CD4-positive, alpha-beta T cell treated with Interleukin-17A for 4 hours (primary cell): ENCODE measurements at places on chromosomes 4 and X.

DNA sequence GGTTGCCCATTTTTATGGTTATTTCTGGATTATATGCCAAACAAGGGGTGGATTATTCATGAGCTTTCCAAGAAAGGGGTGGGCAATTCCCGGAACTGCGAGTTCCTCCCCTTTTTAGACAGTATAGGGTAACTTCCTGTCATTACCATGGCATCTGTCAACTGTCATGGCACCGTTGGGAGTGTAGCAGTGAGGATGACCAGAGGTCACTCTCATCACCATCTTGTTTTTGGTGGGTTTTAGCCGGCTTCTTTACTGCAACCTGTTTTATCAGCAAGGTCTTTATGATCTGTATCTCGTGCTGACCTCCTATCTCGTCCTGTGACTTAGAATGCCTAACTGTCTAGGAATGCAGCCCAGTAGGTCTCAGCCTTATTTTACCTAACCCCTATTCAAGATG, 57.6 kb downstream of the SH3KBP1 start:
- DNase-seq, result no peak

- no peak for DNase-seq
These were observed 1804.3 kb upstream of the PCDH10 start for GRCh38 chr4:131344761-131345160.

GRCh38 chrX:80282535-80282934, 137.7 kb upstream of the TENT5D start:
- no peak for DNase-seq

DNA sequence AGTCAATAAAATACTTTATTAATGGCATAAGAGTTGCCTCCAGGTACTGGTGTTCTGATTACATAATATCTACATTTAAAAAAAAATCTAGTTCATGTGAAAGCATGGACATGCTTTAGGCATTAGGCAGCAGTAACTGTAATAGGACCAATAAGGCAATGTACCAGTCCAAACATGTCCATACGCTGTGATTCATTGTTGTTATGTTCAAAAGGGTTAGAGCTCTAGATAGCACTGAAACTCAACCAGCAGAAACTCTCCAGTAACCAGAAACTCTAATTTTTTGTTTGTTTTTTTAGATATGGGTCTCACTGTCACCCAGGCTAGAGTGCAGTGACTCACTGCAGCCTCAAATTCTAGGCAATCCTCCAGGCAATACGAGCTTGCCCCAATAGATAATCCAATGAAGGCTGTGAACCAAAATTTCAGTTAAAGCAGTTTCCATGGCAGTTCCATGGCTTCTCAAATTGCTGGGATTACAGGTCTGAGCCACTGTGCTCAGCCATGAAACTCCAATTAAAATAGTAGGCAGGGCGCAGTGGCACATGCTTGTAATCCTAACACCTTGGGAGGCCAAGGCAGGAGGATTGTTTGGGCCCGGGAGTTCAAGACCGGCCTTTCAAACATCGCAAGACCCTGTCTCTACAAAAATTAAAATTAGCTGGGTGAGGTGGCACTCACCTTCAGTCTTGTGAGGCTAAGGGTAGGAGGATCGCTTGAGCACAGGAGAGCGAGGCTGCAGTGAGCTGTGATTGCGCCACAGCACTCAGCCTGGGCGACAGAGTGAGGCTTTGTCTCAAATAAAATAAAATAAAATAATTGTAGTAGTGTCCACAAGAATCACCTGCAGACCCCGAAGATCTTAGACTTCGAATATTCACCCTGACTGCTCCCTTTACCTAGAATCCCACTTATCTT, 36.3 kb downstream of the MGARP start:
- DNase-seq, result no peak

GRCh38 chr4:138192113-138192512, 50.0 kb downstream of the SLC7A11 start:
- no peak for DNase-seq

- DNase-seq, result peak; percentile 79
These were observed 4.9 kb upstream of the TLR8 start for GRCh38 chrX:12901486-12901885.

- no peak for DNase-seq
These were observed 140.4 kb downstream of the SLC10A7 start for GRCh38 chr4:146381263-146381872.

DNA sequence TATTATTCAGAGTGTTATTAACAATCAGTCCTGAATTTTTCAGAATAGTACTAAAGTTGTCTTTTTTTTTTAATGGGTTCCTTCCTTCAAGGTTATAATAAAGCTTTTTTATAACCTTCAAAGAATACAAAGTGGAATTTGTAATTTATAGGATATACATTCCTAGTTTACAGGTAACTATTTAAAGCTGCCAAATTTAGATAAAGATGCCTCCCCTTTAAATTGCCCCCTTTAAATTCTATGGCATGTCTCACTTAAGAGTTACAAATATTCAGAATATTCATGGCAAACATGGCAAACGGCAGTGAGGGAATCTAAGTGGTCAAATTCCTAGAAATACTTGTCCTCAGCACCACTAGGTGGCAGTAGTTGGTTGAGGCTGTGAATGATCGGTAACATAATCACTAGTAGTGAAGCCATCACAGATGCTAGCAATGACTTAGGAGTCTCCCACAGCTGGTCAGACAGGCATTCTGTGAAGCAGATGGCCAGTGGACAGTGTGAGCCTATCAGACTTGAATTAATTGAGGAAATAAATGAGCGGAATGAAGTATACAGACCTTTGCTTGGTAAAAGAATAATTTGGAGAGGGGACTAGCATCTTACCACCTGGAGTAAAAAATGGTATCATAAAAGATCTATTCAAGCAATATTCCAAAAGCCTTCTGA, 86.4 kb downstream of the CBR4 start:
- peak; percentile 72 for DNase-seq

GRCh38 chrX:132171881-132172280, 44.1 kb upstream of the FRMD7 start:
- no peak for DNase-seq

GRCh38 chr4:57159866-57160265, 49.7 kb upstream of the IGFBP7 start:
- no peak for DNase-seq

GRCh38 chrX:73826996-73827395, 264.0 kb downstream of the CHIC1 start:
- no peak for DNase-seq

GRCh38 chr4:47213971-47214370, 182.6 kb downstream of the GABRB1 start:
- DNase-seq, result no peak

DNA sequence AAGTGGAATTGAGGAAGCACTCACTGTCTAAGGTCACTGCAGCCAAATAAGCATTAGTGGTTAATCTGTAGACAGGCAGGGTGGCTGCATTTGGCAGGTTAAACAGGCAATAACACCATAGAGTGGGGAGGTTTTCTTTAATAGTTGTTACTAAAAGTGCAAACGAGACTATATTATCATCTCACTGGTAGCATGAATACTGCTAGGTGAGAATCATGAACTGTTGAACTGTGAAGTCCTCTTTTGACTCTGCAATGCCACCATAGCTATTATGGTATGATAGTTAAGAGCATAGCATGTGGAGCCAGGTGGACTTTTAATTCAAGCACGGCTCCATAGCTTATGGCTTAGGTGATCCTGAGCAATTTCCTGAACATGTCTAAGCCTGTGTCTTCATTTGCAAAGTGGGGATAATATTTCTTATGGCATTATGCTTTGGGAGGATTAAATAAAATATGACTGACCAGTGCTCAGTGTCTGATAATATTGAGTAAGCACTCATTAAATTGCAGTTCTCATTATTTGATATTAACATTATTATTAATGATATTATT, 235.6 kb upstream of the HHIP start:
- no peak for DNase-seq

- no peak for DNase-seq
These were observed 16.6 kb upstream of the UGT2B17 start for GRCh38 chr4:68592673-68593072.

DNA sequence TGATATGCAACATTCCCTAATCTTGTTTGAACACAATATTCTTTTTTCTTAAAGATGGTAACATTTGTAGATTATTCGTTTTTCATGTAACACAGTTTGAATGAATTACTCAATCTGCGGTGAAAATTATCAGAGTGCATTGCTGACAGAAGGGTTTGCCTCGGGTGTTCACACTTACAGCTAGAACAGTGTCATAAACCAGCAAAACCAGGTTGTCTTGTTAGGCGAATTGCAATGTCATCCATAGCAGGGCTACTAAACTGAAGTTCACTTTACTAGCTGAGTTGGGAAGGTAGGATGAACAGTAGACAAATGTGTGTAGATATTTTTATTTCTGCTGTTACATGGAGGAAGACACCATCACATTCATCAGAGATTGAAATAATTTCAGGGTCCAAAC, 98.9 kb downstream of the SLC39A8 start:
- no peak for DNase-seq

- DNase-seq, result no peak
These were observed 3.9 kb downstream of the RUFY3 start for GRCh38 chr4:70725633-70726032.

DNA sequence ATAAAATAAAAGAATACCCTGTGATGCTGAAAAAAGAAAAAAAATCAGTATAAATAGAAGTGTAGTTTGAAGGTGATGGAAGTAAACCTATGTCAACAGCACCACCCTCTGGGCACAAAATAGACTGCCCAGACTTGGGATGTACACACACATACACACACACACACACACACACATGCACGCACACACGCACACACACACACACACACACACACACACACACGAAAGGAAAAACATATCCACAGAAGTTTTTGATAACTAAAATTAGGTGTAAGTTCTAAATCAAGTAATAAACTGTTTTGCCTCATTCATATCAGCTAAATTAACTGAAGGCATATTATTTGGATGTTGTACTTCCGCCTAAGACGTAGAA, 40.5 kb downstream of the ANXA5 start:
- peak; percentile 10 for DNase-seq

DNA sequence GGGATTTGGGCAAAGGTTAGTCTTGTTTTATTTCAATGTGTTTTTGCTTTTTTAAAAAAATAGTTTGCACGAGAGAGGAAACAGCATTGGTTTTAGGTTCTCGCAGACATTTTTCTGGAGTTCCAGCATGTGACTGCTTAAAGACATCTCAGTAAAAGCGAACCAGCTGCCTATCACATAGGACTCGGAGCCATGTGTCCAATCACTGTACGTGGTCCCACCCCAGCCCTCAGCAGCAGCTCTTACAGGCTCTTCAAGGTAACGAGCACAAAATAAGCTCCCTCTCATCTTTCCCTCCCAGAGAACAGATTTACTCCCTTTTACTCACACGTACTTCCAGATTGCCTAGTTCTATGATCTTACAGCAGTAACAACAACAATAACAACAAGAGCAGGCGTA, 68.7 kb downstream of the MCF2 start:
- DNase-seq, result no peak

DNA sequence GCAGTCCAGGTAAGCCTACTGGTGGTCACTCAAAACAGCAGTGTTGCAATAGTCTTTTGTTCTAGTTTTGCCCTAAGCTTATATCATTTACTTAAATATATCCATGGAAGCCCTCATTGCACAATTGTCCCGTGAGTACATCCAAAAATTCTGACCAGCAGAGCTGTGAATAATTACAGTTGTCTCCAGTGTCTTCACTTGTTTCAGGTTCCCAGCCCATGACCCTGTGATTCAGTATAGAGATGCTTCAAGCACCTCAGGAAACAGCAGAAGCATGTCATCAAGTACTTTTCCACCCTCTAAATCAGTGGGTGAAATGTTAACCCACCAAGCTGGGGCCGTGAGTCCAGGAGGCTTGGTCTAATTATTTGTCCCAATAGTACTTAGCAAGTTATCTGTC, 214.9 kb upstream of the RPS6KA3 start:
- no peak for DNase-seq

- DNase-seq, result no peak
These were observed 9.5 kb downstream of the ENPEP start for GRCh38 chr4:110485452-110485851.

GRCh38 chrX:134388161-134389109, 71.5 kb upstream of the HPRT1 start:
- DNase-seq, result no peak

DNA sequence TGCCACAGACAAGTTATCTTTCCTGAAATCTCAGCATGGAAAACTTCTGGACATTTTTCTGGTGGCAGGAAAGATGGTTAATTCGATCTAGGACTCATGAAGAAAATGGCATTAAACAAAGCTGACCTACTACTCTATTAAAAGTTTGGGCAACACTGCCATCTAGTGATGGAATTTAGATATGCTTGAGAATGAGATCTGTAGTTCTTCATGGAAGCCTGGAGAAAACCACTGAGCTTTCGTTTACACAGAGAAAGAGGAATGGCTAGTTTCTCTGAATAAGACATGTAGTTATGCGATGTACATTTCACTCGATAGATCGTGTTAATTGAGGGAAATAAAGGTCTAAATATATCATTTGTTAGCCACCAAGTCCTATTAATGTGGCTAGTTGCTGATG, 51.7 kb upstream of the CHRDL1 start:
- DNase-seq, result no peak

GRCh38 chrX:64571011-64571410, 175.8 kb upstream of the MTMR8 start:
- no peak for DNase-seq

GRCh38 chr4:111393781-111394180, 751.5 kb upstream of the FAM241A start:
- DNase-seq, result no peak

- DNase-seq, result no peak
These were observed 959 bp downstream of the BRS3 start for GRCh38 chrX:136488706-136489105.

- DNase-seq, result no peak
These were observed 58.2 kb downstream of the DCX start for GRCh38 chrX:111353793-111354192.

DNA sequence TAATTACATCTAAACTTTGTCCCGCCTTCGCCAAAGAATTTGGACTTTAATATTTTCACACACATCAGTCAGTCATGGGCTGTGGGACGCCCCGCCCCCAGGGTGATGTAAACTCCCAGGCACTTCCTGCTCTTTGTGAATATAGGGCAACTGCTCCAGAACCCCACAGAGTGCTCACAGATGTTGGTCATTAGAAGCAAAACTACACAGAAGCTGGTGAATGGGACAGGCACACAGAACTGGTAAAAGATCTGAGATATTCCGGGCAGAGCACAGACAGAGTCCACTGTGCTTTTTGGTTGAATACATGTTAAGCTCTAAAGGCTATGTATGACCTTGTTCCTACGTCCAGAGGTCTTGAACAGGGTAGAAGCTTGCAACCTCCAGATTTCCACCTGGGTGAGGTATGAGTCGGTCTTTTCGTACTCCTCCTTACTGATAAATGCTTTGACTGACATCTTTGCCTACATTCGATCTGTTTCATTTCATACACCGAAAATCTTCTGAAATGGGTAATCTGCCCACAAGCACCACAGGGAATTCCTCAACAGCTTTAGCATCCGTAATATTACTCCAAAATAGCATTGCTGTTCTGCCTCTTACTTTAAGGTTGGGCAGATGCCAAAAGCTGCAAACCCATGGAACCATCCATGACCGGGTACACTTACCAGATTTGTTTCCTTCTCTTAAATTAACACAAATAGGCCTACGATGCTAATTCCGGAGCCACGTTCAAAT, 144.6 kb downstream of the AMELX start:
- DNase-seq, result no peak

GRCh38 chrX:132216283-132216682, 3.0 kb downstream of the RAP2C start:
- peak; percentile 13 for DNase-seq

GRCh38 chr4:110553197-110553596, 69.7 kb downstream of the PITX2 start:
- DNase-seq, result no peak

GRCh38 chr4:130071746-130072145, 975.8 kb downstream of the C4orf33 start:
- DNase-seq, result no peak
